ENCODE measurements at places on chromosomes 5 and 9.

DNA sequence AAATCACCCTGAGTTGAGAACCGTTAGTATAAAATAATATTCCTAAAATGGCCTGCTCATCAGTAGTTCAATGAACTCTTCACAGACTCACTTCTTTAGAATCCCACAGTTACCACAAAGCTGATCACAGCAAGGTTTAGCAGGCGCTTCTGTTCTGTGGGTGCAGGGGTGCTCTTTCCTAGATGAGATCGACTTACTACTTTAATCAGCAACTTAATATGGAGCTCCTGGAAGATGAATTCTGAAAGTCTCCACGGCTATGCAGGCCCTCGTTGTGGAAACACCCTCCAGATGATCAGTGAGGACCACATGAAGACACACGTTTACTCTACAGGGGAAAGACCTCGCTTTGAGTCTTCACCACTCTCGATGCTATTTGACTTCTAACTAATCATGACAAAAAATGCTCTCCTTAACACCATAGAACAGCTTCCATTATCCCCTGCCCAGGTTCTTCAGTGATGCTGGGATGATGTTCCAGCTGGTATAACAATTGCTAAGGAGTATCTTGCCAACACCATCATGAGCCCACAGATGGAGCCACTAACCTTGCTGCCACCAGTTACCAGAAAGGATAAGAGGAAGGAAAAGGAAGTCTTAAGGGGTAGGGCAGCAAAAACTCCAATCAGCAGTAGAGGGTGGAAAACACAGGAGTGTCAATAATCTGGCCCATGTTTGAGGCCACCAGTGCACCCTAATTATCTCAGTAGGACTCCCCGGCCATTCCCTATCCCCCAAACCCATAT, 17.9 kb upstream of the GPX8 start:
- no peak for DNase-seq

DNA sequence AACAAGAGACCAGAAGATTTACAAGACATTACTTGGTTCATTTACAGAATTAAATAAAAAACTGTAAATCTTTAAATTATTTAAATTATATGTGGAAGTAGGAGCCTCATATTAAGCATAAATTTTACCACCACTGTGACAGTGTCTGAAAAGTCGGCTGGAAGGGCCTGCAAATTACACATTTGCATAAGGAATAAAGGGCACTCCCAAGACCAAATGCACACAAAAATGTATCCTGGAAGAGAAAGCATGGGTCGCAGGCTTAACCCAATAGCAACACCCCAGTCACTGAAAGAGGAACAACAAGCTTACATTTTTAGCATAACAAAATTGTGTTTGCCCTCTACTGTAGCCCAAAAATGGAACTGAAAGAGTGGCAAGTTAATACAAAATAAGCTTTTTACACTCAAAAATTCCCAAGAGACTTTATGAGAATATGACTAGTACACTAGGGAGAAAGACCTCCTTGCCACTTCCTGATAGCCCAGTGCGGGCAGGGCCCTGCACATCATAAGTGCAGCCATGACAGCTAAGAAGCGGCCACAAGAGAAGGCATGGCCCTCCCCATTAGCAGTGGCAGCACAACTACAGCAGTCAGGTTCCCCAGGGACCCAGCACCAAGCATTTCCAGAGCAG, 482.0 kb downstream of the DTWD2 start:
- DNase-seq = no peak

- no peak for DNase-seq
Measured at GRCh38 chr5:22465616-22466015, 387.5 kb downstream of the CDH12 start.

DNA sequence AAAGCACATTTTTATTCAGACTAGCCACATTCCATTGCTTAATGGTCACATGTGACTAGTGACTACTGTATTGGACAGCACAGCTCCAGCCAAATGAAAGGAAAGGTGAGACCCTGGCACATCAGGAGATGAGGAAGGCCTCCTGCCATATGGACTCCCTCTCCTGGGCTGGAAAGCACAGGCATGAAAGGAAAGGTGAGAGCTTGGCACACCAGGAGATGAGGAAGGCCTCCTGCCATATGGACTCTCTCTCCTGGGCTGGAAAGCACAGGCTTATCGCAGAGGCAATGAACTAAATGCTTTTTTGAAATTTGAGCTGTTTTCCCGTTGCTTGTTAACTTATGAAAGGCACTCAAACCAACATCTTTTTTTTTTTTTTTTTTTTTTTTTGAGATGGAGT, 144.8 kb upstream of the SLC12A2 start:
- DNase-seq = no peak

DNA sequence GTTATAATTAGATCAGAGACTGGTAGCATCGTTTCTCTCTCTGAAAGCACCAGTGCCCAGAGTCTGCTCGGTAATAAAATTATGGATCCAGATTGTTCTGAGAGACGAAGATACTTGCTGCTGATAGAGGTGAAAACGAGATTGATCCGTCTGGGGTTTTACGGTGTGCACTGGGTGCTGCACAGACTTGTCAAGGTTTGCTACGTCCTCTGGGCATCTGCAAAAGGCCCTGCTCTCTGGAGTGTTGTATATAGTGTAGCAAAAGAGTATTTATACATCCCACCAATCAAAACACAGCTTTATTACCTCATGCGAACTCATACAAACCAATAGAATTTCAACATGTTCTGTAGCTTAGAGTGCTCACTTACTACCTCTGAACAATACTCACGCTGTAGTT, 219.3 kb downstream of the PBX3 start:
- DNase-seq = no peak

DNA sequence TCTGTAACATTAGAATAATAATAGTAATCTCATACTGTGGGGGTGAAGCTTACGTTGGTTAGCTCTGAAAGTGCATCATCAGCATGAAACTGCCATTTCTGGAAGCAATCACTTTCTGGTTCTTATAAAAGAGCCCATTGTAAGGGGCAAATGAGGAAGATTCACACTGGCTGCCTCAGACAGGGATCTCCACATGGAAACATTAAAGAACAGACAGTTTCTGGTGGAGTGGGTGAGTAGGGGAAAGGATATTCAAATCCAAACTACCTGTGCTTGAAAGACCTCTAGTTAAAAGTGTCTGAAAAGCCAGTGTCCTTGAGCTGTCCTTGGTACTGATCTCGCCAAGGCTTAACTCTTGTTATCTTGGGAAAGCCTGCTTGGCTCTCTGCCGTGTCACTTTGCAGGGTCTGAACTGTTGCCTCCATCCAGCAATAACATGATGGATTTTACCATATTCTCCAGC, 19.1 kb upstream of the SLC31A2 start:
- no peak for DNase-seq

DNA sequence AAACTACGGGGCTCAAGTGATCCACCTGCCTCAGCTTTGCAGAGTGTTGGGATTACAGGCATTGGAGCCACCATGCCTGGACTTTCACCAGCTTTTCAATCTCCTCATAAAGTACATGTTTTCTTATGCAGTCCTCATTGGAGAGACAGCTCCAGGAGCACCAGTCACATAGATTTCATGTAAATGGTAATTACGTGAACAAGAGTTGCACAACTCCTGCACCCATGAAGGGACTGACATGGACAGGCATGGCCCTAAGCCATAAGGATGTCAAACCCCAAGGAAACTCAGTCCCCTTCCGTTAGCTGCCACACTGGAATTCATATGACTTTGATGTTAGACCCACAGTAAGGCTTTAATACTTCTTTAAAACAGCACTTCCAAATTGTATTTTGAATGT, 7.6 kb upstream of the ADGRV1 start:
- DNase-seq = no peak

DNA sequence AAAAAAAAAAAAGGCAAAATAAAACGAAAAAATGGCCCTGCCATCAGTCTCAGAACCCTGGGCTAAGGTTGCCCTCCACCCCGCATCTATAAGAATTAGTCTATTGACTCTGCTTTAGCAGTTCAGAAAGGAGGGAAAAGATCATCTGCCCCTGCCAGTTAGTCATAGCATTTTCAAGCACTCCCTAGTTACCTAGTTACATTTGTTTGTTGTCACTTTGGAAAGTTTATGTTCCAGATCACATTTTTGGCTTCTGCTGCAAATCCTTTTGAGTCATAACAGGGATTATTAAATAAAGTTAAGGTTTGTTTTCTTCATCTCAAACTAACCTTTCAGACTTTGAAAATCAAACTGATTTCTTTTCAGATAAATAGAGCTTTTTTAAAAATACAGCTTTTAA, 52.1 kb downstream of the AQP7 start:
- DNase-seq = peak; percentile 94

GRCh38 chr5:130885691-130886090, 279.4 kb downstream of the HINT1 start:
- no peak for DNase-seq

- no peak for DNase-seq
Measured at GRCh38 chr5:92394936-92395335, 1011.8 kb upstream of the ARRDC3 start.

DNA sequence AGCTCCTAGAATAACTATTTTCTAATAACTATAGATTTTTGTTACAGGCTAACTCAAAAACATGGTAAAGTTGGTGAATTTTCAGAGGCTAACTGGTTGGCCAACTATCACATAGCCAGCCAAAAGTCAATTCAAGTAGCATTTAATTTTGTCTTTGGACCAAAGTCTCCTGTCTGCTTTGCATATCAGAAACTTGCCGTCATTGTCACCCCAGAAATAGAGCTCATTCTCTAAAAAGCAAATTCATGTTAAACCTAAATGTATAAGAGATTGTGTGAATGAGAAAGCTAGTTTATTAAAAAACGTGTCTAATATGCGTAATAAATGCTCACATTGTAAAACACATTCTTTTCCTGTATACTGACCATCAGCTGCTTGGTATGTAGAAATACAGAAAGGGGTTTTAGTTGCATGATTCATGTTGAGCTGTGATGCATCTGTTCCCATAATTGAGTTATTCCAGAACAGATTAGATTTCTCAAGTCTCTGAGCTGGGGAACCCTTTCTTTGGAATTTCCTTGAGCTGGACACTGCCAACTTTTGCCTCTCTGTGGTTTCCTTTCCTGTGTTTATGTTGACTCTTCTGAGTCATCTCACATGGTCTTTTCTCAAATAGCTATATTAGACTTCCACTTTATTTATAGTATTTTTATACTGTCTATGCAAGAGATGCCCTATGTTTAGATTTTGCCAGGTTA, 7.3 kb downstream of the SRFBP1 start:
- DNase-seq = peak; percentile 98

DNA sequence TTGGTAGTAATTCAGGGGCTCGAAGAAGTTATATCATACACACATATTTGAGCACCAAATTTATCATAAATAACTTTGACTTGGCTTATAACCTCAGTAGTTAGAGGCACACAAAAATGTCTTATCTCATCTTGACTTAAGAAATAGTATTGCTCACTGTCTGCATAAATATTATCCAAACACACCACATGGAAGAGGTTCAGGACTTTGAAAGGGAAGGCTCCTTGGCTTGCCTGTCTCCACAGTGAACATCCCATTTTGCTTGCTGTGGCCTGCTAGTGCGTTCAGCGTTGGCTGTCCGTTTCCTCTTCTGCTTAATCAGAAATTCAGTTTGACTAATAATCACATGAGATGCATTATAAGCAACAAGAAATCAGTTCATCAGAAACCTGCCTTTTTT, 13.9 kb downstream of the GRXCR2 start:
- no peak for DNase-seq

- peak; percentile 53 for DNase-seq
Measured at GRCh38 chr5:52727576-52727975, 60.1 kb upstream of the ITGA1 start.

- DNase-seq = peak; percentile 52
Measured at GRCh38 chr5:10384483-10384882, 31.0 kb downstream of the MARCHF6 start.

DNA sequence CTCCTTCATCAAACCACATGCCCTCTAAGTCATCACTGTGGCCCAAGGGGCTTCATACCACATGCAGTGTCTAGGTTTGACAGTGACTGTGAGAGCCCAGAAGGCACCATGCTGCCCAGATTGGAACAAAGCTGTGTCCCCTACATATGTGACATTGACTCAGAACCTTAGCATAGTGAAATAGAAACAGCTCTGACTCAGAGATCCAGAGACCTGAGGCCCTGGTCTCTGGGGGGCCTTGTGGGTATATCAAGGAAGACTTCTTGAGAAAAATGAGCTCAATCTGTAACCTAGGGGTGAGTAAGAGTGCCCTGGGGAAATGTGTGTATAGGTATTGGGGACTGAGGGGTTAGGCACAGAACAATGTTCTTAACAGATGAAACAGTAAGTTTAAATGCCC, 7.1 kb upstream of the ENTREP1 start:
- no peak for DNase-seq

DNA sequence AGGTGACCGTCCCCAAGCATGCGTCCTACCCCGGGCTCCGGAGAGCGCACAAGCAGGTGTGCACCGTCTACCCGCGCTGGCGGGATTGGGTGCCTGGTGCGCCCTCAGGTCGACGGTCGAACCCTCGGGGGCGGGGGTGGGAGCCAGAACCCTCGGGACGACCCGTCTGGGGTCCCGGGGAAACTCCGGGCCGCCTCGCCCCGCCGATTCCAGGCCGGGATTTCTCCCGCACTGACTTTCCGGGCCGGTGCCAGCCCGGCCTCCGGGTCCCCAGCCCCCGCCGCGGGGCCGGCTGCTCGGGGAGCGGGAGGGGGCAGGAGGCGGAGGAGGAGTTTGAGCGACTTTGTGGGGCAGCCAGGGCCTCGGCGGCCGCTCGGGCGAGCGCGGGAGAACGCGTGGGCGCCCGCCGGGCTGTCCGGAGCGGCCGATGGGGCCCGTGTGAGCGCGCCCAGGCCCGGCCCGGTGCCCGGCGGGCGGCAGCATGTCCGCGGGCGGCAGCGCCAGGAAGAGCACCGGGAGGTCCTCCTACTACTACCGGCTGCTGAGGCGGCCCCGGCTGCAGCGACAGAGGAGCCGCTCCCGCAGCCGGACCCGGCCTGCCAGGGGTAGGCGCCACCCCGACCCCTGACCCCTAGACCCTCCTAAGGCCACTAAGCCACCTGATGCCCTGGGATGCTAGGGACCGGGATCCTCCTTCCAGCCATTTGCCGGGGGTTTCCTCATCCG, at the start of gene DAB2IP:
TSS of gene DAB2IP (plus strand) at position 340 of the 726 bp plus-strand sequence. CDS start at position 482, 142 bp downstream.
- DNase-seq = no peak

DNA sequence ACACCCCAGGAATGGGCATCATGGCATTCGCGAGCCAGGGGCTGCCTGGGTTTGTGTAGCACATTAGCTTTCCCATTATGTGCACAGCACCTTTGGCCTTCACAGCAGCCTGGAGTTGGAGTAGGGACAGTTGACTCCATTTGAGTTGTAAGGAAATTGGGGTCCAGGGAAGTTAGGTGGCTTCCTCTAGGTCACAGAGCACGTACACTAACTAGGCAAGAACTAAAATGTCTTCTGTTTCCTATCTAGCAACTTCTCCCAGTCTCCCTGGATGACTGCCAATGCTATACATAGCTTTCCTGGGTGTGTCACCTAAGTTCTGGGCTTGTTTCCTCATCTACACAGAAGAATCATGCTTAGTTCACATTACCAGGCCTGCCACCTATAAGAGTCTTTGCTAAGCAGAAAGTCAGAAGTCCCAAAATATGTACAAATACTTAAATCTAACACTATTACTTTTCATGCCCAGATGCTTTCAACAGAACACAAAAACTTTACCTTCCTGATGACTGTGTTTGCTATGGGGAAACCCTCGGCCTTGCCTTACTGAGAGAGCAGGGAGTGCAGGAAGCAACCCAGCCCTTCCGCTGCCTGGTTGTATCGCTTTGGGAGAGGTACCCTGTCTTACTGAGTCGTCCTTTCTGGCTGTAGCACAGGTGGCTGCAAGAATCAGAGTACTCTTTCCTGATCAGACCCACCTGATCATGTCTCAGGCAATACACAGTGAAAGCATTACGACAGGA, 12.0 kb downstream of the MACROH2A1 start:
- peak; percentile 90 for DNase-seq

All from fibroblast of gingiva (primary cell).